ENCODE measurements at places on chromosomes 11 and 22. TPM values are rescaled to one million over a fixed set of nuclear protein-coding genes. Genes with fewer than 3 reads are reported as not detected.

- no peaks in the 10 kb centered on the region for H3K27me3 ChIP-seq
- no peak for DNase-seq
- H3K36me3 ChIP-seq: no peaks in the 10 kb centered on the region
- H3K4me1 ChIP-seq: peaks cover 5% of the 10 kb centered on the region
- H3K27ac ChIP-seq: no peak overlapping the region
Observed at GRCh38 chr22:23755711-23756110, 1.5 kb upstream of the VPREB3 start.

GRCh38 chr11:72673943-72674828 lies at the start of gene PDE2A:
TSS of gene PDE2A (minus strand) at chr11:72674422. CDS start at chr11:72674207, 215 bp downstream.
- H3K36me3 ChIP-seq: no peaks in the 10 kb centered on the region
- DNase-seq: no peak
- H3K27me3 ChIP-seq: peaks cover 60% of the 10 kb centered on the region
- no peaks in the 10 kb centered on the region for H3K4me1 ChIP-seq

- no peaks in the 10 kb centered on the region for H3K36me3 ChIP-seq
- DNase-seq: no peak
- H3K27me3 ChIP-seq: no peaks in the 10 kb centered on the region
- H3K27ac ChIP-seq: no peak overlapping the region
- H3K4me1 ChIP-seq: no peaks in the 10 kb centered on the region
Observed at GRCh38 chr22:32534252-32535235, 59.9 kb downstream of the FBXO7 start.

DTX4 gene
- 4.9 TPM for total RNA-seq

CTSC gene
- total RNA-seq: 200 TPM

GSTT2B gene
- 3.2 TPM for total RNA-seq

All from PC-3 (cell line).